T follicular helper cell (primary cell): ENCODE measurements at places on chromosomes 13 and 19.
A peak's percentile ranks its signal among the peaks of the same experiment; 100 is the strongest.

DNA sequence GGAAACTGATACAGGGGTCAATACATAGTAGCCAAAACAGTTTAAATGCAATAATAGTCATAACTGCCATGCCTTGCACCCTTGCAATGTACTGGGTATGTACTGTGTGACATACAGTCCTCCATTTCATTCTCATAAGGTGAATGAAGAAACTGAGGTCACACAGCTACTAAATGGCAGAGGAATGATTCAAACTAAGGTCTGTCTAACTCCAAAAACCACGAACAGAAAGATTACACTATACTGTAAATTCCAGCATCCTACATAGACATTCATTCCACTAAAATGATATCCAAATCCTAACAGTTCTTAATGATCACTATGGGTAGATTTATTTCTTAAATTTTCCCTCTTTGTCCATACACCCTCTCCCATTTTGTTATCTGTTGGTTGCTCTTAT lies 238.1 kb upstream of the SERP2 start:
- DNase-seq = no peak

DNA sequence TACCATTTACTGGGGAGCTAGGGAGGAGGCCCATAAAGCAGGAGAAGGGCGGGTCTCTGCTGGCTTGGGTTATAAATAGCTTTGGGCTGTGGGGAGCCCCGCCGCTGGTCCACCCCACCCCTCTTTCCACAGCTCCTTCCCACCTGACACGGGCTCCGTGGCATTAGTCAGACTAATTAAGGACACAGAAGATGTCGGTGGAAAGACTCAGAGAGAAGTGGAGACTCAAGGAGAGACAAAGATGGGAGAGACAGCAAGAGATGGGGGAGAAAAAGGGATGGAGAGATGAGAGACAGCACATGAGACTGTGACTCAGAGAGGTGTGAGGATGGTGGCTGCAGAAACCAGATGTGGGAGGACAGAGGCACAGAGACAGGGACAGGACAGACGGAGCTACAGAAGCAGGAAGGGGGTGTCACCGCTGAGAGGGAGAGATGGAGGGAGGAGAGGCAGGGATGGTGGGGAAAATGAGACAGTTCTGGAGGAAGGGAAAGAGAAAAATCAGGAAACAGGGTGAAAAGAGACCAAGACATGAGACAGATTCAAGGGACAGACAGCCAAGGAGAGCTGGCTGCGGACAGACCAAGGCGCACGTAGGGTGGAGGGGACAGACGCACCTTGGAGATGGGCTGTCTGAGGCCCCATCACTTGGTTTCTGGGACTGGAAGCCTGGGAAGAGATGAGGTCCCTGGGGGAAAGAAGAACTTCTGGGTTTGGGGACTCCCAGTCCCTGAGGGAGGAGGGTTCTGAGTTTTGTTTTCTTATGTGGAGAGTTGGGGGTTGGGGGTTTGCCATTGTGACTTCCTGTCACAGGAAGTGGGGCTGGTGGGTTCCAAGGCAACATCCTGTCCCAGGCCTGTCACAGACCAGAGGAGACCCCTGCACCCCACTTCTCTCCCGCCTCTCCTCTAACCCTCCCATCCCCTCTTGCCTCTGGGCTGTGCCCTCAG lies 4.1 kb downstream of the ARHGEF1 start:
- DNase-seq = peak; percentile 52

- DNase-seq = no peak
Observed at GRCh38 chr13:77460195-77460594, 75.3 kb upstream of the SCEL start.

GRCh38 chr19:6712231-6712630 lies 8.2 kb downstream of the C3 start:
- DNase-seq = no peak

DNA sequence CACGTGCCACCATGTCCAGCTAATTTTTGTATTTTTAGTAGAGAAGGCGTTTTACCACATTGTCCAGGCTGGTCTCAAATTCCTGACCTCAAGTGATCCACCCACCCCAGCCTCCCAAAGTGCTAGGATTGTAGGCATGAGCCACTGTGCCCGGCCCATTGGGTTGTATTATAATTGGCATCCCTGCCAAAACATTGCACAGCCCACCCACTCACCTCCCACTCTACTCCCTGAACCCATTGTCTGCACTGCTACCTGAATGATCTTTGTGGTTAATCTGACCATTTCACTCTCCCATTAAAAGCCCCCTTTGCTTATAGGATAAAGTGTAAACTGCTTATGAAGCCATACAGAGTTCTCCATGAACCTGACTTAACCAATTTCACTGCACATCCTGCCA lies 26.3 kb upstream of the KCTD12 start:
- DNase-seq = no peak

DNA sequence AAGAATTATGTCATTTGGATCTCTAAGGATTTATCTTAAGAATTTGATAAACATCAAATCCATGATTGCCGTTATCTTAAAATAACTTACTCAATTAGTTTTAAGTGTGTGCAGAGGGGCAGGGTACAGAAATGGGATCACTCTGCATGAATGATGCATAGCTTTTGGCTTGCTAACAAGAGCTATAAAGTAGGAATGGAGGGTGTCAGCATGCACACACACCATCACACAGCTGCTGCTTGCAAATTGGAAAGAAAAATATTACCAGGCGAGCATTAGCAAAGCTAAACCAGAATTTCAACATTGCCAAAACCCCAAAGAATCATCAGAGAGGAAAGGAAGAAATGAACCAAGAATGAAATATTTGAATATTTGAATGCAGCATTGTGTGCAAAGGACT lies 580.6 kb downstream of the LMO7 start:
- no peak for DNase-seq

DNA sequence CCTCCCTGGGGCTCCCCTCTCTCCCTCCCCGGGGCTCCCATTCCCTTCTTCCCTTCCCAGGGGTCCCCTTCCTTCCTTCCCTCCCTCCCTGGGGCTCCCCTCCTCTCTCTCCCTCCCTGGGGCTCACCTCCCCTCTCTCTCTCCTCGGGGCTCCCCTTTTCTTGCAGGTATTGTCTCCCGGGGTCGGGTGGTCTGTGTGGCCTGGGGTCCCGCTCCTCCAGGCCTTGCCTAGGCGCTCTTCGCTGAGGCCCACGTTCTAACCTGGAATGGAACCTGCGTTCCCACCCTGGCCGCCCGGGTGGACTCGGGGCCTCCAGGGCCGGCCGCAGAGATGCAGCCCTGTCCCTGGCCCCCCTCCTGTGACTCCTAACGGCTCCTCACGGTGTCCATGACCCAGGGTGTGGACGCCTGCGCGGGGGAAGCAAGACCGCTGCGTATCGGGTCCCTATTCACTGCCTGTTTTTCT lies 940 bp upstream of the DCUN1D2 start:
- no peak for DNase-seq

GRCh38 chr13:111474136-111475002 lies 153.9 kb downstream of the TEX29 start:
- no peak for DNase-seq

GRCh38 chr13:101289764-101290163 lies 126.5 kb downstream of the NALCN start:
- DNase-seq = no peak

- no peak for DNase-seq
Observed at GRCh38 chr13:48377857-48378256, 35.1 kb downstream of the LPAR6 start.

DNA sequence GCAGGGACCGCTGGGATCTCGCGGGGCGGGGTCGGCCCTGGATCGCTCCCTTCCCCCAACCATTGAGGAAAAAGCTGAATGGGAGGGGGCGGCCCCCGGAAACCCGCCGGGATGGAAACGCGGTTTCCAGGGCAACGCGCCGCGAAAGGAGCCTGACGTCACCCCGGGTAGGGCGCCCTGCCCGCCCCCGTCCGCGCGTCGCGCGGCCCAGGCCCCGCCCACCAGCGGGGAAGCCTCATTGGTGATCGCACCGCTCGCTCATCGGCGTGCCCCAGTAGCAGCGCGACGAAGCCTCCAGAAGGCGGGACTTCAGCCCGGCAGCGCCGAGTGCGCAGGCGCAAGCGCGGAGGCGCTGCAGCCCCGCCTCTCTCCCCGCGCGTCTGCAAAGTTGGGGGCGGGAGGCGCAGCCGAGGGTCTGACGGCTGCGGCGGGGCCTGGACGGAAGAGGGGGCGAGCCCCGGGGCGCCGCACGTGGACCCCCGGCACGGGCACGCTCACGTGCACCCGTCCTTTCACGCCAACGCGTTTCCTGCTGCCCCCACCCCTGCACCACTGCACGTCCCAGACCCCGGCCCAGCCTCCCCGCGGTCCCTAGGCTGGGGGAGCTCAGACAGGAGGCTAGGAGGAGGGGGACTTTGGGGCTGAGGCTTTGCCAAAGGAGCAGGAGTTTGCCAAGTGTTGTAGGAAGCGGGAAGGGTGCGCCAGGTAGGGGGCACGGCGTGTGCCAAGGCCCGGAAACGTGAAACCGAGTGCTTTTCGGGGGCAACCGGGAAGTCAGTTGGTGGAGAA lies 8.2 kb upstream of the CIRBP start:
- peak; percentile 97 for DNase-seq

- no peak for DNase-seq
Observed at GRCh38 chr13:42108217-42108616, 59.8 kb downstream of the DGKH start.

DNA sequence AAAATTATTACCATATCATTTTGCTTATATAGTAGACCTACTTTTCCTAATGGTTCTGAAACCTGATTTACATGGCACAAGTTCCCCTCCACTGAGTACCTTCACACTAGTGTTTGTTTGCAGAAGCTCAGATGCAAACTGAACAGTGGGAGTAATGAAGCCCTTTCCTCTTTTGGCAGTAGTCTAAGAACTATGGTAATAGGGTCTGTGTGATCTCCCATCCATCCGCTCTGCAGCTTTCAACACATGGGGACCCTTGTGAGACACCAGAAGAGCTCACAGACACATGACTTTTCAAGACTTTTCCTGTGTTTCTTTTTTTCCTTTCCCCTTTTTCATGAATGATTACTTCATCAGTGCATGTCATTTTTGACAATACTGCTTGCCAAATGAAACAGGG lies 336.0 kb downstream of the ATP8A2 start:
- DNase-seq = no peak

- DNase-seq = no peak
Observed at GRCh38 chr13:42762917-42763316, 18.5 kb upstream of the FAM216B start.

DNA sequence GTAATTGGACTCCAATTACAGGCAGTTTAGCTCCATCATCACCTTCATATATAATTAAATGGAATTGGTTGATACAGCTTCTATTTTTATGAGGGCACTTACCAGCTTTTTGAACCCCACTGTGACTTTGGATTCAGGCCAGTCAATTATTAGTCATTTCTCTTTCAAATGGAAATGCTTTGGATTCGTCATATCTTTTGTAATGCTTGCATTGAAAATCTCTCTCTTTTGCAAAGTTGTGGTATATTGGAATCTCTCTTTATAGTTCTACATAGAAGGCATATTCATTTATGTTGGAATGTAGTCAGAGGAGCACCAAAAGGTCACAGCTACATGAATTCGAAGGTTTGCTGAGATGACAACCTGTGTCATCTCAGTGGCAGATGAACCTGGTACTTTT lies 1074.3 kb upstream of the SLC10A2 start:
- DNase-seq = no peak

DNA sequence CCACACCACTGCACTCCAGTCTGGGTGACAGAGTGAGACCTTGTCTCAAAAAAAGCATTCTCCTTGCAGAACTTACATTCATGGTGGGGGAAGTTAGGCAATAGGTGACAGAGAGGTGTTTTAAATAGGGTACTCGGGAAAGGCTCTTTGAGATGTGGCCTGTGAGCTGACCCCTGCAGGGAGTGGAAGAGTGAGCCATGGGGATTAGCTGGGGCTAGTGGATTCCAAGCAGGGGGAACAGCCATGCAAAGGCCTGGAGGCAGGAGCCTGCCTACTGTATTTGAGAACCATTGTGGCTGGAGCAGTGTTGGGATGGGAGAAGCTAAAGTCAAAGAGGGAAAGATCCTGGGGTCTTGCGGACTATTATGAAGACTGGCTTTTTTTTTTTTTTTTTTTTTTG lies 3.9 kb upstream of the DMKN start:
- no peak for DNase-seq

DNA sequence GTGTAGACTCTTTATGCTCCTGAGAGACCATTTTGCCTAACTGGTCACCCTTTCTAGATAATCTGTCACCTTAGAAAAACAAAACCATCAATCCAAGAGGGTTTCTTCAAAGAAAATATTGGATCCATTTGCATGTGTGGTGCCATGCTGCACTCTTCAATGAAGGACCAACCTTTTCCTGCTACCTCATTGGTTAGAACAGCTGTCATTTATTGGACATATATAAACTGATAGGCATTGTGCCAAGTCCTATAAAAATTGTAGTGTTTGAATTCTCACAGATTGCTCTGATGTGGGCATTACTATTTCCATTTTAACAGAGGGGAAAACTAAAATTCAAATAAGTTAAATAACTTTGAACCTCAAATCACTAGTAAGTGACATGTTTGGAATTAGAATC lies 333.2 kb downstream of the MYO16 start:
- DNase-seq = no peak

DNA sequence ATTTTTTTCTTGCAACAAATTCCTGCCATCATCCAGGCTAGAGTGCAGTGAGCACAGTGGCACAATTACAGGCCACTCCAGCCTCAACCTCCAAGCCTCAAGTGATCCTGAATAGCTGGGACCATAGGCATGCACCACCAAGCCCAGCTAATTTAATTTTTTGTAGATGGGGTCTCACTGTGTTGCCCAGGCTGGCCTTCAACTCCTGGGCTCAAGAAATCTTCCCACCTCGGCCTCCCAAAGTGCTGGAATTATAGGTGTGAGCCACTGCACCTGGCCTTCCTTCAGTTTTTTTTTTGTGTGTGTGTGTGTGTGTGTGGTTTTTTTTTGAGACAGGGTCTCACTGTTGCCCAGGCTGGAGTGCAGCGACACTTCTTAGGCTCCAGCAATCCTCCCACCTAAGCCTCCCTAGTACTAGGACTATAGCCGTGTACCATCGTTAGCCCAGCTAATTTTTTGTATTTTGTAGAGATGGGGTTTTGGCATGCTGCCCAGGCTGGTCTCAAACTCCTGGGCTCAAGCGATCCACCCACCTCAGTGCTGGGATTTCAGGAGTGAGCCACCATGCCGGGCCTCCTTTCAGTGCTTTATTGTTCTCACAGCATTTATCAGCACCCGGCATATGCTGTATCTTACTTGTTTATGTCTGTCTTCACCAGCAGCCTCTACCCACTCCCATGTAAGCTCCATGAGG lies 5.9 kb upstream of the SRRM5 start:
- no peak for DNase-seq

- peak; percentile 15 for DNase-seq
Observed at GRCh38 chr19:32599736-32600157, 18.8 kb downstream of the PDCD5 start.

GRCh38 chr13:62747629-62748028 lies 1332.0 kb upstream of the PCDH20 start:
- DNase-seq = no peak

GRCh38 chr13:62613819-62614218 lies 1198.2 kb upstream of the PCDH20 start:
- no peak for DNase-seq
